Left kidney (tissue), 8 donors: ENCODE measurements at places on chromosomes 3 and 15. TPM values are rescaled to one million over a fixed set of nuclear protein-coding genes. Genes with fewer than 3 reads are reported as not detected.

The RPUSD3 gene
- polyA plus RNA-seq, result 36.1 TPM

The CACNA2D3 gene
- 1.6 TPM for polyA plus RNA-seq

The PDZRN3 gene
- 48.5 TPM for polyA plus RNA-seq

DNA sequence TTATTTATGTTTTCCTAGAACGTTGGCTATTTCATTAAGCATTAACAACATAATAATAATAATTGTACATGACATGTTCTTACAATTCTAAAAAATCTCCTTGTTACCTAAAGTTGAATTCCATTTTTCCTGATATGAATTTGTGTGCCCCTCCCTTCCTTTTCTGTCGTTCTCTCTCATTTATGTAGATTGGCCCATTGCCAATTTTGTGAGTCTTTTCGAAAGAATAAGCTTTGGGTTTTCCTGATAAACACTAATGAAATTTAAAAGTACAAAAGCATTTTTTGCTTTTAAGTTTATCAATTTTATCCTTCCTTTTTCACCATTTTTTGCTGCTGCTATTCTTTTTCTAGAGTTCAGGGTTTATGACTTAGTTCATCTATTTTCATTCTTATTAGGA, 44.9 kb downstream of the PRR23E start:
- no peak for DNase-seq

DNA sequence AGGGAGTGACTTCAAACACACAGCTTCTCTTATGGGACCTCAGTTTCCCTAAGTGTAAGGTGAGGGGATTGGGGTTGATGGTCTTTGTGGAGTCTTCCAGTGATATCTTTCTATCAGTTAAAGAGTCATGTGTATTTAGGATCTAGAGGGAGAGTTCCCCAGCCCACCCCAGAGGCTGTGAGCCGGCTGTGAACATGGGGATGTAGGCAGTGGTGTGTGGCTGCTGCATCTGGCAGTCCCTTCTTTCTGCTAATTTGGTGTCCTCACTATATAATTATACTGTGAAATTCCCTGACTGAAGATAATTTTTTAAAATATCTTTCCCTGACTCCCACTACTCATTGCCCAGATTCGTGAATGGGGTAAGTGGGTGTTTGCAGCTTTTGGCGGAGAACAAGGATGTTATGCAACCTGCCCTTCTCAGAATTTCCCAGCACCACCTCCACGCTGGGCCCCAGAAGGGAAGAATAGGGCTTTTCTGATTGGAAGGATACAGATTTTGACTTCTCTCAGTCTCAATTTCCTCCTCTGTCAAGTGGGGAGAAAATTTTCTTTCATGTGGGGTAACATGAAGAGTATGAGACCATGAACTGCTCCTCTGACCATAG, 79.0 kb upstream of the RASGRF1 start:
- no peak for DNase-seq
